ENCODE measurements at places on chromosomes 2 and 18.

DNA sequence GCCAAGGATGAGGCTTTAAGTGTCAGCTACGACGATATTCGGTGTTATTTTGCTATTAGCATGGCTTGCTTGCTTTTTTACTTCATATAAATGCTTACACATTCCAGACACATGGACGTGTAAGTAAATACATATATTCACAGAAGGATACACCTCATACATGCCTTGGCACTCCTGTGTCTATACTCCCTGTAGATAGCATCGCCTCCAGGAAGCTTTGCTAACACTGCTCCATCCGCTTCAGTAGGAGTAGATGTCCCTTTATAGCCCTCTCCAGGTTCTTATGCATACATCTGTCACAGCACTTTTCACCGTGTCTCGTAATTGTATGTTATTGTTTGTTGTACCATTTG is 27.5 kb upstream of the KCTD1 start:
- no peak for DNase-seq

DNA sequence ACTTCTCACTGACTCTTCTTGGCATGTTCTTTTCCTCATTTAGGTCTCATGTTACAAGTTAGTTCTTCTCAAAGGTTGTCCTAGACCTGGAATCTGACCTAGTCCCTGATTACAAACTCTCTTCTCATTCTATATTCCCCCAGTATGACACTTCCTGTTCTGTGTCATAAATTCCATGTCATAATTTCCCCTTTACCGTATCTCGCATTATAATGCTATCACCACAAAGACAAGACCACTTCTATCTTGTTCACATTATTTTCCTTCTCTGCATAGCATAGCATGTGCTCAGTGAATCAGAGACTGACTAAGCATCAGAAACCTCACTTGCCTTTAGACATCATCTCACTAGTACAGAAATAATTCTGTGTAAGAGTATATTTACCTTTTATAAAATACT is 63.6 kb upstream of the CAVIN2 start:
- DNase-seq = no peak

DNA sequence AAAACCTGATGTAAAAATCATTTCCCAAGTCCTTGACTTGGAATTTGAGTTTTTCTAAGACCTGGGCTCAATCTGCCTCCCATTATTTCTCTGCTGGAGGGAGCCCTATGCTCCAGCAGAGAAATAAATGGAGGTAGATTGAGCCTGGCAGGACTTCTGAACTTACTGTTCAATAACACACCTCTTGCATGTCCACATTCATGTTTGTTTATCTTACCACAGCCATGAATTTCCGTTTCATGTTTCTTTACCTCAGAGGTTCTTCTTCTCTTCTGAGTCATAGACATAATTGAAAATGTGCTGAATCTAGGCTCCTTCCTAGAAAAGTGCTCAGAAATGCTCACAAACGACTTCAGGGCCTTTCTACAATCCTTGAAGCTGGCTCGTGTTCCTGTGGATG is 170.8 kb downstream of the PMAIP1 start:
- DNase-seq = no peak

GRCh38 chr2:141968433-141968832 is 162.4 kb downstream of the LRP1B start:
- no peak for DNase-seq

GRCh38 chr18:55144193-55144930 is 185.1 kb upstream of the CCDC68 start:
- no peak for DNase-seq

GRCh38 chr2:101230541-101231001 is 22.1 kb upstream of the CNOT11 start:
- no peak for DNase-seq

DNA sequence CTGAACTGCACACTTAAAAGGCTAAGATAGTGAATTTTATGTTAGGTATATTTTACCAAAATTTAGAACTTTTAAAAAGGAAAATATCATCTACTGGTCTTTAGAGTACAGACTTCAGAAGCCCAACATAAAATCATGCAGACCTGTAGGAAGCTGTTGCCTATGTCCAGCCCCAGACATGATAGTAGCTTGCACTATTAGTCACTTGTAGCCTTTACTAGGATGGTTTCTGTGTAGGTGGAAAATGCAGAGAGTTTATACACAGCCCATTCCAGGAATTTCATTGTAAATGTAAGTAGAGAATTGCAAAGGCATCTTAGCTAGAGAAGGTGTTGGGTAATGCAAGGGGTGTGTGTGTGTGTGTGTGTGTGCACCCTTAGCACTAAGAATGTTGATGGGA is 640.2 kb downstream of the RNF144A start:
- DNase-seq = no peak

DNA sequence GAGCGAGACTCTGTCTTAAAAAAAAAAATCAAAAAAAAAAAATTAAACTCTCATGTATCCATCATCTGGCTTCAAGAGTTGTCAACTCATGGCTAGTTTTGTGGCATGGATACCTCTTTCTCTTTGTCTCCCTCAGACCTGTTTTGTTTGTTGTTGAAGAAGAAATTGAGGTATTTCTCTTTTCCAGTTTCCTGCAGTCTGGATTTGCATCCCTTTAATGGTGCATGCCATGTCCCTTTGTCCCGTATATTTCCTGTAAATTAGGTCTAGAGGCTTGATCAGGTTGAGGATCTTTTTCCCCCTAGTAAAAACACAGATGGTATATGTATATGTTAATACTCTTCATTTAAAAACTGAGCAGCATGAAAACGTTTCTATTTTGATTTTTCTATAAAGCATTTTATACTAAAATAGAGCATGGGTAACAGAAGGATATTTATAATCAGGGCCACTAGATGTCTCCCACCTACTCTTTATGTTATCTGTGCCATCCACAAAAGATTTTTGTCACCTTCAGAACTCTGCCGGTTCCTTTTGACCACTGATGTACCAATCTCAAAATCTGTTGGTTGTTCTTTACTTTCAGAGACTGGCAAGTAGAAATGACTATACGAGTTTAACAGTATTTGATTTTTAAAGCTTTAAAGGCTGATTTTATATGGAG is 80.1 kb downstream of the GALNT1 start:
- DNase-seq = no peak

DNA sequence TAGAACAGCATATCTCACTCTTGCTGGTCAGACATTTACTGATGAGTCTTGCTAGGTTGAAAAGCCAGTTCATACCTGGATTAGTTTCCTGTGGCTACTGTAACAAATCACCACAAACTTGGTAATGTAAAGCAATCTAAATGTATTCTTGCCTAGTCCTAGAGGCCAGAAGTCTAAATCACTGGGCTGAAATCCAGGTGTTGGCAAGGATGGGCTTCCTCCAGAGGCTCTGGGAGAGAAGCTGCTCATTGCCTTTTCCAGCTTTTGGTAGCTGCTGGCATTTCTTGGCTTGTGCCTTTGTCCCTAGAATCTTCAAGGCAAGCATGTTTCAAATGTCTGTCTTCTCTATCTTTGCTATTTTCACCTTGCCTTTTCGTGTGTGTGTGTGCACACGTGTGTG is 62.3 kb upstream of the MAP4K3 start:
- no peak for DNase-seq

DNA sequence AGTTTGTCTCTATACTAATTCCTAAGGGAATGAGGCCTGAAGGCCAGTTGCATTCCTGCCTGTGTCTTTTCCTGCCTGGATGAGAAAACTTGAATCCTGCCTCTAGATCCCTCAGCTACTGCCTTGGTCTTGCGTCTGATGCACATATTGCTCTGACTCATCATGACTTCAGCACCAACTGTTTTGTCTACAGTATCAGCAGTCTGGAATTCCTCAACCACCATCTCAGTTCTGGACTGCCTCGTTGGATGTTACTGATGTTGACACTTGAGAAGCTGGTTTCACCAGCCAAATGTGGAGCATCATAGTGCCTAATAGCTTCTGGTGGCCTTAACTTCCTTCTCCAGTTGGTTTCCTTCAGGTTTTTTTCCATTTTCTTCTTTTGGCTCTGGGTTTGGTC is 211.0 kb downstream of the CTNNA2 start:
- DNase-seq = no peak

GRCh38 chr2:44004735-44005602 is 9.2 kb upstream of the LRPPRC start:
- no peak for DNase-seq

DNA sequence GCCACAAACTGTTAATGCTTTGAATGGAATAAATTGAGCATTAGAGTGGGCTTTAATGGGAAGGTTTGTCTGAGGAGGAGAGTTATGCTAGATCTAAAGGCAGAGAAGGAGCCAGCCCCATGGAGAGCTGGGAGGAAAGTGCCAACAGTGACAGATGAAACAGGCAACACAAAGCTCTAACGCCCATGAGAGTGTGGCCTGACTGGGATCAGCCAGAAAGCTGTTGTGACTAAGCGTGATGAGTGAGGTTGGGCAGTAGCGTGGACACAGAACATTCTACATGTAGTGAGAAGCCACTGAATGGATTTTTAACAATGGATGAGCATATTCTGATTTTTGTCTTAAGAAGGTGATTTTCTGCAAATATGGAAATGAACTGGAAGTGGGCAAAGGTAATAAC is 185.3 kb upstream of the SIX2 start:
- DNase-seq = no peak

- no peak for DNase-seq
Measured at GRCh38 chr2:3079959-3080948, 297.4 kb downstream of the EIPR1 start.
